ENCODE measurements at places on chromosomes 3 and 15.

- DNase-seq: no peak
These were observed 398.5 kb downstream of the VPS13C start for GRCh38 chr15:61661791-61662190.

DNA sequence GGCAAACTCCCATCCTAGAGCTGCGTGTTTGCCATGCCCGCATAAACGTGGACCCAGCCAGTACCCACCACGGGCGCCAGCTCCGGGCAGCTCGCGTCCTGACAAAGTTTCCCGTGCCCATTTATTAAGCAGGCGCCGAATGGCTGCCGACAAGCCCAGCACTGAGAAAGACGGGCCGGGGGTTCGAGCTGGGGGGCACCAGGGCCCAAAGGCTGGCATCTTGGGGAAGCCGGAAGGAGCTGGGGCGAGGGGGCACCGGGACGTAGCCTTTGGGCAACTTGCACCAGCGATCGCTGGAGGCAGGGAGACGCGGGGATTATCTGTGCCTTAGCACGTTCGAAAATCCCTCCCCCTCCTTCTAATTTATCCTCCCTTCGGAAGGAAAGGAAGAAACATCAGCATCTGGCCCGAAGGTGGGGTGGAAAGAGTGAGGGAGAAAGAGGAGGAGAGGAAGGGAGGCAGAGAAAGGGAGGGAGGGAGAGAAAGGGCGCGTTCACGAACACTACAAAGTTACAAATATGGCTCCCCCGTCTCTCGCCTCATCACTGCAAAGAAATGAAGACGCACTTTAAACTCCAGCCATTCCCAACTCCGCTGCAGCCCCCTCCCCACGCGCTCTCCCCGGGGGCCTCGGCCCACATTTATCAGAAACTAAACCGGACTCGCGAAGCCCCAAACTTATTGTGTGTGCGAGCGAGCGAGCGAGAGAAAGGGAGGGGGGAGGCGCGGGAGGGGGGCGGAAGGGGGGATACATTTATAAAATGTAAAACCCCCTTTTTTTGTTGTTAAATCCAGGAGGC lies 1.0 kb downstream of the ANP32A start:
- peak; percentile 47 for DNase-seq

DNA sequence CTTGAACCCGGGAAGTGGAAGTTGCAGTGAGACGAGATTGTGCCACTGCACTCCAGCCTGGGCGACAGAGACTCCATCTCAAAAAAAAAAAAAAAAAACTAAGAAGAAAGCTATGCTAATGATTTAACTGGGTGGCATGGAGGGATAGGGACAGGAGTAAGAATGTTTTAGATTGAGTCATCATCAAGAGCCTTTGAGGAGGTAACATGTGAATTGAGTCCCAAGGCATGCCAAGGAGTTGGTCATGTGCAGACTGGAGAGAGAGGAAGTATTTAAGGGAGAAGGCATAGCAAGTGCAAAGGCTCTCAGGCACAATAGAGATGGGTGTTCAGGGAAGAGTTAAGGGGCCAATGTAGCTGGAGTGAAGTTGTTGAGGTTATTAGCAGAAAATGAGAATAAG lies 9.1 kb downstream of the BNC1 start:
- no peak for DNase-seq

GRCh38 chr3:81554801-81555200 lies 206.6 kb downstream of the GBE1 start:
- no peak for DNase-seq

DNA sequence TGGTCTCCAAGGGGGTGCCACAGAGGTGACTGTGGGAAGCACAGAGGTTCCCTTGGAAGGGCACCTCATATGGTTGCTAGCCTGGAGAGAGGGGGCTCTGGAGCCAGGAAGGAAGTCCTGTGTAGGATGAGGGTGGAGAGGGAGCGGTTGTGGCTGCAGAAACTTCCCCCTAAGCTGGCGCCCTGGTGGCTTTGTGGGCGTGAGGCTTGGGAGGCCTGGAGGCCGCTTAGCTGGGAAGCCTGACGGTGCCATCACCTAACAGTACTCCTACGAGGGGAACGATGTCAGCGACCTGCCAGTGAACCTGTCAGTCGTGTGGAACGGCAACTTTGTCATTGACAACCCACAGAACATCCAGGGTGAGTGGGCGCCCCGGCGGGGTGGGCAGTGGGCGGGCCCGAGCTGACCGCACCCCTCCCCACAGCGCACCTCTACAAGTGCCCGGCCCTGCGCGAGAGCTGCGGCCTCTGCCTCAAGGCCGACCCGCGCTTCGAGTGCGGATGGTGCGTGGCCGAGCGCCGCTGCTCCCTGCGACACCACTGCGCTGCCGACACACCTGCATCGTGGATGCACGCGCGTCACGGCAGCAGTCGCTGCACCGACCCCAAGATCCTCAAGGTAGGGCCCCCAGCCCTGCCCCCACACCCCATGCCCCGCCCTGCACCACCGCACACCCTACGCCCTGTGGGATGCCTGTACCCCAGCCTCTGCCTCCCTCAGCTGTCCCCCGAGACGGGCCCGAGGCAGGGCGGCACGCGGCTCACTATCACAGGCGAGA lies 31.0 kb downstream of the PLXNA1 start:
- DNase-seq: no peak

DNA sequence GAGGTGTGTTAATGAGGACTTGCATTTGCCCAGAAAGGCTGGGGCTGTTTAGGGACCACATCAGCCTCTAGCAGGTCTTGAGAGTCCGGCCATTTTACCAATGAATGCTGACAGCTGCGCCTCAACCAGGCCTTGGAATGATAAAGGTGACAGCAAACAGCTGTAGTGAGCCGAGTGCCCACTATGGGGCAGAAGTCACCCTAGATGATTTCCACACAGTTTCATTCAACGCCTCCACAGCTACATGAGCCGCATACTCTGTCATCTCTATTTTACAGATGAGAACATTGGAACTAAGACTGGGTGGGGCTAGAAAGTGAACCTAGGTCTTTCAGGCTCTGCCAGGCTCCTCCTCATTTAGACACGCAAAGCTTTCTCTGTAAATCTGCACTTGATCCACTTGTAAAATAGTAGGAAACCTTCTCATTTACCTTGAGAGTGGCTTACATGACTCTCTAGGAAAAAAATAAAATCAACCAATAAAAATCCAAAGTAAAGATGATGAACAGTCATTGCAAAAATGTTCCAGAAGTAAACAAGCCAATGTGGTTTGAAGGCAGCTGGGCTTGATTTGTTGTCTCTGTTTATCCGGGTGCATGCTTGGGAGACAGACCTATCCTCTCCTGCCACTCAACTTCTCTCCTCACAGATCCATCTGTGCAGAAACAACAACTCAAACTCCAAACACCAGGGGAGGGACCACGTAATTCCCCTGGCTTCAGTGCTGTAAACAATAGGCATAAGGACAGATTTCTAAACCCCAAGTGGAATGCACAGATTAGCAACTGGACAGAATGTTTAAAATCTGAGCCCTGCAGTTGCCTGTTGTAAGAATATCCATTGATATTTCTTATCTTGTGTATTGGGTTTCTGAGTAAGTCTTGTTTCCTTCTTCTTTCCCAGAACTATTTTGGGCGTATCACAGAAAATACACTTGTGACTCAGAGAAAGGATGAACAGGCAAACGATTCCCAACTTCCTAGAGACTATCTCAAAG lies 31.5 kb upstream of the LDHAL6B start:
- no peak for DNase-seq

DNA sequence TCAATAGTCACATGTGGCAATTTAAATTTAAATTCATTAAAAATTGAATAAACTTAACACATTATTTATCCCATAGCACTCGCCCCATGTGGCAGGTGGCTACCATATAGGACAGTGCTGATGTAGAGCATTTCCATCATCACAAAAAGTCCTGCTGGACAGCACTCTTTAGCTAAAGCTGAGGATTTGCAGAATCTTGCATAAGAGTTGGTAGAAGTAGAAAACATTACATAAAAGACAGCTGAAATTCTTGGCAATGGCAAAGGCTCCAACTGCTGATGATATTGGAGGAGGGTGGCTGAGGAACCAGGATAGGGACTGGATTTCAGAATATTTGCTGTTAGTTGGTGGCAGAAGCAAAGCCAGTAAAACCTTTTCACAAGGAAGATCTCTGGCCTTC lies 230.7 kb upstream of the SATB1 start:
- DNase-seq: no peak

- DNase-seq: no peak
These were observed 37.2 kb downstream of the IL20RB start for GRCh38 chr3:136994772-136995516.

GRCh38 chr3:144381607-144382006 lies 410.0 kb downstream of the DIPK2A start:
- DNase-seq: no peak

DNA sequence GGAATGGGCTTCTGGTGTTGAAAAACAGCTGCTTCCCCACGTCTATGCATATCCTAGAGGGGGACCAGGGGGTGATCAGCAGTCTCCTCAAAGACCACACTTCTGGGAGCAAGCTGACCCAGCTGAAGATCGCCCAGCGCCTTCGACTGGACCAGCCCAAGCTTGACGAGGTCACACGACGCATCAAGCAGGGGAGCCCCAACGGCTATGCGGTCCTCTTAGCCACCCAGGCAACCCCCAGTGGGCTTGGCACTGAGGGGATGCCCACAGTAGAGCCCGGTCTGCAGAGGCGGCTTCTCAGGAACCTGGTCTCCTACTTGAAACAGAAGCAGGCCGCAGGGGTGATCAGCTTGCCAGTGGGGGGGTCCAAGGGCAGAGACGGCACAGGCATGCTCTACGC lies 2.5 kb downstream of the RBM15B start:
- DNase-seq: no peak

DNA sequence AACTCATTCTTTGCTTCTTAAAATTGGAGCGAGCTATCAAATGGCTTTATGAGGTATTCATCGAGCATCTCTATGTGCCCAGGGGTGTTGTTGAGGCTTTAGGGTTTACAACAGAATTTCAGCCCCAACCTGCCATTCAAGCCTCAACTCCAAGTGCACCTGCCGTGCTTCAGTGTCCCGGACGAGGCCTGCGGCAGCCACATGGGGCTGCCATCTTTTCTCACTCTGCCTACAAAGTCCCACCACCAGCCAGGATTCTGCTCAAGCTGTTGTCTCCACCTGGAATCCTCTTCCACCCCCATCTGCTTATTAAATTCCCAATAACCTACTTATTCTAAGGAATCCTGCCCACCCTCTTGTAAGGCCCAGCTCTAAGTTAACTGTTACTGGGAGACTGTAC lies 242.4 kb downstream of the OPA1 start:
- no peak for DNase-seq

- DNase-seq: no peak
These were observed 107.1 kb upstream of the FHIT start for GRCh38 chr3:61358364-61358763.

DNA sequence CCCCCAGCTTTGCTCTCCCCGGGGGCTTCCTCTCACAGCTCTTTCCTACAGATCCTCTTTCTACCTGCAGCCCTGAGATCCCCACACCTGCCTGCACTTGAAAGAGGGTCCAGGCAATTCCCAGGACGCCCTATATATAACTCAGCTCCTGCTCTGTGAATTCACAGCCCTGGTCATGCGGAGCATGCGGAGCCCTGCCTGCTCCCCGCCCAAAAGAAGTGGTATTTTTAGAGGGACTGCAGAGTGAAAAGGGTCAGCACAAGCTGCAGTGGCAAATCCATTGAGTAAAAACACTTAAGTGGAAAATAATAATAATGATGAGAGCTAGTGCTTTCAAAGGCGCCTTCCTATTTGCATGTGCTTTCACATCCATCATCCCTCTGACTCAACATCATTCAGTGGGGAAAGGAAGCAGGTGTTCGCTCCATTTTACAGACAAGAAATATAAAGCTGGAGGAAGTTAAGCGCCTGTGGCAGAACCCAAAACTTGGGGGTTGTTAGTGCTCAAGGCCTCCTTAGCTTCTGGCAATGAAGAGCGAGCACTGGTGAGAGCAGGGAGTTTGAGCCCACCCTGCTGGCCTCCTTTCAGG lies 76.3 kb upstream of the LIPC start:
- DNase-seq: no peak

DNA sequence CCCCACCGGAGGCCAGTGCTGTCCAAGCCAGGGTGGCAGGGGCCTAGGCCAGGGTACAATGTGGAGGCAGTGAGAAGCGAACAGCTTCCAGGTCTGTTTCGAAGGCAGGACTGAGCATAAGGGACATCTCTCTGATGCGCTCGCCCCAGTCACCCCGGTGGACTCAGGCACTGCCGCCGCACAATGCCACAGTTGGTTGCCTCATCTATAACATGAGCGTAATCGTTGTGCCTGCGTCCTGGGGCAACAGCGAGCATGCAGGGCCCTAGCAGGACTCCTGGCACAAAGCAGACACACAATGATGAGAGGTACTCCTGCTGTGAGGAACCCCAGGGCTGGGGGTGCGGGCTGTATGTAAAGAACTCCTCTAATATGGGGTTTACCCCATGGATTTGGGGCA lies 14.1 kb downstream of the HRH1 start:
- DNase-seq: no peak

DNA sequence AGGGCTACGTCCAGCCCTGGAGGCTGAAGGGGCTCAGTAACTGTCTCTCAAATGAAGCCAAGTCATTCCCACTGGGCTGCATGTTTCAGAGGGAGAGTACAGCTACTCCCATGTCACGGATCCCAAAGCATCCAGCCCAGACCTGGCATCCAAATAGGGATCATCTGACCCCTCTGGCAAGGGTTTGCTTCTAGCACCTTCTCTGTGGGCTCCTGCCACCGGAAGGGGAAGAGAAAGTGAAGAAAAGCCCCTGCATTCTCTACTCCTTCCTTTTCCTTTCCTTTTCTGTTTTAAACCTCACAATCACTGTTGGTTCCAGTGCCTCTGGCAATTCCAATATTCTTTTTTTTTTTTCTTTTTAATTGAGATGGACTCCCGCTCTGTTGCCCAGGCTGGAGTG lies 64.5 kb upstream of the CTSH start:
- DNase-seq: no peak

GRCh38 chr15:34259566-34259965 lies 34.8 kb downstream of the EMC4 start:
- no peak for DNase-seq

All from stimulated activated CD4-positive, alpha-beta T cell treated with anti-CD3 and anti-CD28 coated beads, TNF-alpha, amount 100 ng/mL, for 4 hours (primary cell).